H1 (cell line): ENCODE measurements at places on chromosomes 13 and 19. TPM values are rescaled to one million over a fixed set of nuclear protein-coding genes. Genes with fewer than 3 reads are reported as not detected.

DNA sequence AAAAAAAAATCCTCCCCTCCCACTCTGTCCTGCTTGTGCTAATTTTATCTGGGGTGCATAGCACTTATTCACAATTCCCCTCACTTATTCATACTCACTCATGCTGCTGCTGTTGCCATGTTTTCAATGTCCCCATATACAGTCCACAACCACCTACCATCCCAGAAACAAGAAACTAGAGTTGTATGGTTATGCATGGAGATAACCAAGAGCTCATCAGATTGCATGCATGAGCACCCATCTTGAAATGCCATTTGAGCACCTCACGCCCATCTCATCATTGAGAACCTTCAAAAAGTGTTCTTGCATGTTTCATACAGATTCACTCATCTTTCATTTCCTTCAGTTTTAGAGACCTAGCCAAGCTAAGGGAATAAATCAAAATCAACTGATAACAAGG is 15.1 kb upstream of the N4BP2L2 start:
- no peak for DNase-seq

- DNase-seq, result no peak
Observed at GRCh38 chr13:66835040-66835628, 395.0 kb downstream of the PCDH9 start.

GRCh38 chr13:30431269-30431940 is 9.1 kb downstream of the UBE2L5 start:
- DNase-seq, result no peak

DNA sequence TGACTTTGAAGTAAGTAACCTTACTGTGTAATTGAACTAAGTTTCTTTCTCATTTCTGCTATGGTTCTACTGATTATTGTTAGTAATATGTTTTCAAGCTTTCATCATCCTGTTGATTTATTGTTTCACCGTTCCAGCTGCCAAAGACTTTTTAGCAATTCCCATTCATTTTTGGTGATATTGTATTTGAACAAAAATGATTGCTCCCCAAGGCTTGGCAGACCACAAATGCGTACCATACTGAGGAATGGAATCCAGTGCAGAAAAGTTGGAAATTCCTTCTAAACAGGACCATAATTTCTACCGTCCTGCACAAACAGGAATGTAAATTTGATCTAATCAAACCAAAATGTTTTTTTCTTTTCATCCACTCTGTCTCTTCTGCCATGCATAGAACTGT is 10.7 kb downstream of the EPSTI1 start:
- DNase-seq, result no peak

Gene COX6B2
- total RNA-seq, result 6.4 and 6.5 TPM in 2 replicates

Gene TYROBP
- not detected in 2 replicates for total RNA-seq

Gene TMEM38A
- 8.9 and 9.8 TPM in 2 replicates for total RNA-seq

- no peak for DNase-seq
Observed at GRCh38 chr19:49069026-49069425, 3.5 kb downstream of the KCNA7 start.

GRCh38 chr19:57249329-57249728 is 8.9 kb downstream of the ZNF805 start:
- DNase-seq, result no peak

DNA sequence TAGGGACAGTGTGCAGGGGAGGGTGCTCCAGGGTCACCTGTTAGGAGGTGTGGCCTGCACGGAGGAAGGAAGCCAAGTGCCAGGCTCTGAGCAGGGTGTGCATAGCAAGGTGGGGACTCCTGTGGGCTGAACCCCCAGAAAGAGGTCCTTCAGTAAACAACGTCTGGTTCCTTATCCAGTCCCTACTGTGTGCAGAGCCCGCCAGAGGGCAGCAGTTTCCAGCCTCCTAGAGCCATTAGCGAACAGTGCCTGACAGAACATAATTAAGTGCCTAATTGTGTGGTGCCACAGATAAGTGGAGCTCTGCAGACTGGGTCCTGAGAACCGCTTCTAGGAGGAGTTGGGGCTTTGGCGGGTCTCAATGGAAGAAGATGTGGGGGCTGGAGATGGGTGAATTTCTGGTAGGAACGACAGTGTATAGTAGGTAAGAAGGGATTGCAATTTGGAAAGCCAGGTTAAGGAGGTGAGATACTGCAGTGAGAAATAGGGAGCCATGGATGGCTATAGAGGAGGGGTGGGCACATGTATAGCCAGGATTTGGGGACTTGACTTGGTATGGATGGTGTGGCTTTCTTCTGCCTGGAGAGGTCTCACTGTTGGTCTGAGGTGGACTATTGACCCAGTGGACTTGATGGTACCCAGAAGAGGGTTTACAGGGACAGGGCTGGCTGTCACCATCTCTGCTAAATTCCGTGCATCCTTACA is 323.1 kb downstream of the ZNF536 start:
- DNase-seq, result peak; percentile 72
